Activated T-cell treated with anti-CD3 and anti-CD28 coated beads for 1 hour (primary cell): ENCODE measurements at places on chromosomes 1 and 21.

DNA sequence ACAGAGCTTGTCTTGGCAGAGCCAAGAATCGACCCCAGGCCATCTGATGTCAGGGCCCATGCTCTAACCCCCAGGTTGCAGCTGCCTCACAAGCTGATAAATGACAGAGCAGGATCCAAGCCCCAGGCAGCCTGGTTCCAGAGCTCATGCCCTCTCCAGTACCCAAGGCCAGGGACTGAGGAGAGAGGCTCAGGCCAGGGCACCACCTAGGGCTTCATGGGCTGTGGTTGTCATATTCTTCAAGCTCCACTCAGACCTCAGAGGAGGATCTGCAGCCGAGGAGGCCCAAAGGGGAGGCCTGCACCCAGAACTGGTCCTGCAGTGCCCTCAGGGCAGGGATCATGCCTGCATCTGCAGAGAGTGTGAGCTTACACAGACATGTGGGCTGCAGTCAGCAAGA lies 301.1 kb downstream of the MATN1 start:
- DNase-seq: no peak

DNA sequence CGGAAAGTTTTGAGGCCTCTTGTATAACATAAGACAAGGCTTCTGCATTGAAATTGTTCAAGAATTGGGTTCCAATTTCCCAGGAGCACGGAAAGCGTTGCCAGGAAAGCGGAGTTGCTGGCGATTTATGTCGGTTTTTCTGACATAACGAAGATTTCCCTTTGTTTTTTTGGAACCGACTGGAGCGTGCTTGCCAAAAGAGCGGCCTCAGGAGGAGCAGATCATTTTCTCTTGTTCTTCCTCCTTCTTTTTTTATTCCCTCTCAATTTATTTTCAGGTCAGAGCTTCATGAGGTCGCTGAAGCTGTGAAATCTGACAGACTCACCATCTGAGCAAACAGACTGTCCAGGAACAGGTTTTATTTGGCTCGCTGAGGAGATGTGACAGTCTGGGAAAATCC lies 275.5 kb downstream of the CAMTA1 start:
- no peak for DNase-seq

- no peak for DNase-seq
These were observed 390.7 kb downstream of the BRINP2 start for GRCh38 chr1:177561436-177561835.

DNA sequence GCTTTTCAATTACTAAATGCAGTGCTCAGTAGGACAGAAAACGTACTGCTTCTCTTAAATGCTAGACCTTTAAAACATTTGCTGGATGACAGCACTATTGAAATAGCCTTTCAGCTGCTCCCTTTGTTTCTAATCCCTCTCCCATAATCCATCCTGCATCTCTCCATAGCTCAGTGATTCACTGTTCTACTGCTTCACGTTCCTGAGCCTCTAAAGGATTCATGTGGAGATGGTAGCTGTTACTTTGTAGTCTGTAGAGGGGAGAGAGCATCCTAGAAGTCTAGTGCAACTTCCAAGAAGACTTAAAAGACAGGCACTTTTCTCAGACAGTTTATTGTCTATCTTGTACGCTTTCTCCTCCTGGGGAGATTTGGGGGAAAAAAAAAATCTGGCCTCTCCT lies 51.4 kb downstream of the LRRC8B start:
- no peak for DNase-seq

GRCh38 chr1:239617731-239618130 lies 231.4 kb downstream of the CHRM3 start:
- no peak for DNase-seq

GRCh38 chr1:22826604-22827580 lies 116.3 kb downstream of the EPHB2 start:
- DNase-seq: no peak

- DNase-seq: no peak
These were observed 263.1 kb downstream of the CAMTA1 start for GRCh38 chr1:7048395-7048794.

DNA sequence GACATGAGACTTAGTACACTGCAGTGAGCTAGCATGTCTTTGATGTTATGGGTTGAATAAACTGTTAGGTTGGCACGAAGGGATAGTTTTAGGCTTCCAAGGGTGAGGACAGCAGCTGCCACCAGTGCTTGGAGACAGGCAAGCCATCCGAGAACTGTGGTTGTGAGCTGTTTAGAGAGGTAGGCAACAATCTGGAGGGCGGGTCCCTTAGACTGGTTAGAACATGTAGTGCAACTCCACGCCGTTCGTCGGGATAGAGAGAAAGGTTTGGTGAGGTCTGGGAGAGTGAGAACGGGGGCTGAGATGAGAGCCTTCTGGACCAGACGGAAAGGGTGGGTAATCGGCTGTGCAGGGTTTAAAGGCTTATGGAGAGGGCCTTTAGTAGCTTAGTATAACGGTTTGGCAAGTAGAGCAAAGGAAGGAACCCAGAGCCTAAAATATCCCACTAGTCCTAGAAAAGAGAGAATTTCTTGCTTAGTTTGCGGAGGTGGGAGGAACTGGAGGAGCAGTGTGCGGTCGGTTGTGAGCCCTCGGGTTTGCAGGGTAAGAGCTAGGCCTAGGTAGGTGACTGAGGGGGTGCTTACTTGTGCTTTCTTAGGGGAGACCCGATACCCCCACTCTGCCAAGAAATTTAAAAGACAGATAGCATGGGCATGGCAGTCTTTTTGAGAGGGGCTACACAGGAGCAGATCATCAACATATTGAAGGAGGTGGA lies 72.8 kb downstream of the CNST start:
- no peak for DNase-seq

DNA sequence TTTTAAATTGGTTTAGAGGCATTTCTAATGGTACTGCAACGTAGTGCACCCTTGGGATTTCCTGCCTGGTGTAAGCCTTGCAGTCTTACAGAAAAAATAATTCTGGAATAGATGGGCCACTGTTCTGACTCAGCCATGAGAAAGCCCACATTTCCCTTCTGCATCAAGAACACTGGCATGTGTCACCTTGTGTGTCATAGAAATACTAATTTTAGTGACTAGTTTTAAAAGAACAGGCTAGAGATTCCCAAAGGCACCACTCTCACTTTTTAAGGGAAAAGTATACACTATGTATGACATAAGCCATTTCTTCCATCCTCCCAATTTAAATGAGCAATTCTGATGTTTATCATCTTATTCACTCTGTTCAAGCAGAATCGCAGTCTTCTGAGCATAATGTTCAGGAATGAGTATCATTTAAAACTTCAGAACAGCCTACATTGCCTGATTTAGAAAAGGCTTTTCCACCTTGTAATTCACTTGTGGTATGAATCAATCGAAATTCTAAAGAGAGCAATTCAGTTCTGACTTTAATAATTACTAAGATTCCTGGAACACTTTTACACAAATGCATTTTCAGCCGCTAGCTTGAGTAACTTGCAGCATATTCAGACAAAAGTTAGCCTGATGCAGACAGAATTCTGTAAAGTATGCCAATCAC lies 18.8 kb downstream of the RGS13 start:
- no peak for DNase-seq

GRCh38 chr1:32464716-32465577 lies at the start of gene ZBTB8B:
ZBTB8B (plus strand) TSS chr1:32465072; CDS start chr1:32470625, 5,553 bp downstream.
- DNase-seq: peak; percentile 4

DNA sequence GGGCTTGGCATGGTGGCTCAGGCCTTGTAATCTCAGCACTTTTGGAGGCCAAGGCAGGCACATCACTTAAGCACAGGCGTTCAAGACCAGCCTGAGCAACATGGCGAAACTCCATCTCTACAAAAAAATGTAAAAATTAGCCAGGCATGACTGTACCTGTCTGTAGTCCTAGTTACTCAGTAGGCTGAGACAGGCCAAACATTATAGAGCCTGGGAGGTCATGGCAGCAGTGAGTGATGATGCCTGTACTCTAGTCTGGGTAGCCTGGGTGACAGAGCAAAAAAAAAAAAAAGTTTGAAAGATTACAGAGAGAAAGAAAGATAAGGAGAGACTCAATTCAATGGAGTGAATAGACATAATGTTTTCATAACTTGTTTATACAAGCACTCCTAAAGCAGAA lies 556.5 kb upstream of the BRINP3 start:
- no peak for DNase-seq

- DNase-seq: no peak
These were observed 108.8 kb upstream of the ARTN start for GRCh38 chr1:43824795-43825194.
